ENCODE measurements at places on chromosomes 13 and 19. TPM values are rescaled to one million over a fixed set of nuclear protein-coding genes. Genes with fewer than 3 reads are reported as not detected.

The C1QTNF9 gene
- total RNA-seq, result not detected

The APOE gene
- total RNA-seq, result 15.6 TPM

The CACNA1A gene
- 0.35 TPM for total RNA-seq

The HRC gene
- not detected for total RNA-seq

The ATP4A gene
- not detected for total RNA-seq

The PTH2 gene
- total RNA-seq, result not detected

The RFPL4A gene
- 0.22 TPM for total RNA-seq

The SERPINE3 gene
- not detected for total RNA-seq

The CYP4F8 gene
- total RNA-seq, result not detected

The DDX39A gene
- 128 TPM for total RNA-seq

The PTGER1 gene
- not detected for total RNA-seq

The POU2F2 gene
- 0.37 TPM for total RNA-seq

The LHFPL6 gene
- total RNA-seq, result 7.0 TPM

The SBSN gene
- total RNA-seq, result 3.9 TPM

The ZNF431 gene
- total RNA-seq, result 5.6 TPM

The NCR1 gene
- not detected for total RNA-seq

The SIRT2 gene
- 36.3 TPM for total RNA-seq

The SELENOV gene
- not detected for total RNA-seq

The POU4F1 gene
- total RNA-seq, result 0.77 TPM

The NDFIP2 gene
- 22.3 TPM for total RNA-seq

The ZNF415 gene
- not detected for total RNA-seq

The C5AR2 gene
- 1.5 TPM for total RNA-seq

The LHB gene
- total RNA-seq, result not detected

The FBXO27 gene
- 4.6 TPM for total RNA-seq

The KIR2DL1 gene
- total RNA-seq, result not detected

The HSPB6 gene
- 0.10 TPM for total RNA-seq

The C1QTNF9B gene
- not detected for total RNA-seq

The LRRC63 gene
- total RNA-seq, result not detected

The DCT gene
- not detected for total RNA-seq

The TNFSF13B gene
- 0.03 TPM for total RNA-seq

The FBXO17 gene
- total RNA-seq, result 81.3 TPM

The PEX11G gene
- total RNA-seq, result 1.8 TPM

The CGB5 gene
- 1.4 TPM for total RNA-seq

The TTC9B gene
- 0.33 TPM for total RNA-seq

The CD22 gene
- total RNA-seq, result 2.2 TPM

The ZNF132 gene
- 0.10 TPM for total RNA-seq

The FLT1 gene
- 0.02 TPM for total RNA-seq

The KLHL1 gene
- total RNA-seq, result not detected

The PPM1N gene
- total RNA-seq, result 8.0 TPM

The UNC13A gene
- total RNA-seq, result 1.00 TPM

The IL17D gene
- 1.5 TPM for total RNA-seq

The WIZ gene
- 20.5 TPM for total RNA-seq

The SLITRK6 gene
- 0.21 TPM for total RNA-seq

The ZSCAN22 gene
- 2.6 TPM for total RNA-seq

The APOC4 gene
- total RNA-seq, result not detected

The SCEL gene
- total RNA-seq, result 0.51 TPM

The CC2D1A gene
- total RNA-seq, result 10.3 TPM

The CACNG7 gene
- total RNA-seq, result 9.3 TPM

The DNAAF3 gene
- 8.6 TPM for total RNA-seq

The CNOT3 gene
- 57.2 TPM for total RNA-seq

Measured in A549 treated with RU486 at 1 μM for 4 hours (cell line).